ENCODE measurements at places on chromosomes 12 and 14.

GRCh38 chr12:55862286-55862685 lies 19.6 kb upstream of the MMP19 start:
- no peak for DNase-seq

DNA sequence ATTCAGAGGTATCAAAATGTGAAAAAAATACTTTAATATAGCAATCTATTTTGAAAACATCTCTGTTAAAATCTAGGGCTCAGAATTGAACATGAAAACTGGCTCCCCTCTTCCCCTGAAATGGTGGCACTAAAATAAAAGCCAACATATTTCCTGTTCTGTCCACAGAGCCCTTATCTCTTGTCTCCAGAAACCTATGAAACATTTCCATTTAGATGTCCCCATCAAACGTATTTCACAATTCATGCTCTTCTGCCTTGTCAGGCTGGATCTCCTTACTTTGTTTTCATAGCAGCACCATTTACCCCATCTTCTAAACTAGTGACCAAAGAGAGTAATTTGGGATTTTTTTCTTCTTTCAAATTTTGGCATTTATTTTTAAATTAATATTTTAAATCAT lies 42.4 kb downstream of the PDE3A start:
- no peak for DNase-seq

GRCh38 chr12:84911271-84912197 lies 1.1 kb downstream of the SLC6A15 start:
- peak; percentile 28 for DNase-seq

DNA sequence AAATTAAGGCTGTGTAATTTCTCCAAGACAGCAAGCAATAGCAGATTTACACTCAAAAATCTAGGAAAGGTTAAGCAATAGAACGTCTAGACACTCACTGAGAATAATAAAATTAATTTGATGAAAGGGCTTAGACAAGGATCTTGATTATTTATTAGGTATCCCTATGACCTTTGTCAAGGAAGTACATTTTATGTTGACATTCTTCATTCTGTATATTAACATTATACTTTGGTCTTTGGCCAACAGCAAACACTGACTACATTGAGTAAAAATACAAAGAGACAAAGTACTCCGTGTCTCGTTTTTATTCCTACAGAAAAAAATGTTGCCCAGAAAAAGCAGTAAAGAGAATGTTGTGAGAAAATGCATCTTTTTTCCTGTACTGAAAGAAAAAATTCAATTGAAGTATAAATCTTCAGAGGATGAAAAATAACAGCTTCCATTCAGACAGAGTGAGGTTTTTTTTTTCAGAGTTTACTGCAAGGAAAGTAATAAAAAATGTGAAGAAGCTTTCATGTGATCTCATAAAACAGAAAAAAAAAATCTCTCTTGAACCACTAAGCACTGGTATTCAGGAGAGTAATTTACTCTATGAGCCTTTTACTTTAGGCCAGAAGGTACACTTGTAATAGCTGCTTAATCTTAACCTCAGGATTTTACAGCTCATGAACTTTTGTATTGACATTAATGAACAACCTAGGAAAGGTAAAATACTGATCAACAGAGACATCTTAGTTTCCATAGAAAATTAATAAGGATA lies 605.0 kb downstream of the FSCB start:
- no peak for DNase-seq
